Tongue (tissue), 3 donors: ENCODE measurements at places on chromosomes 7 and 10. TPM values are rescaled to one million over a fixed set of nuclear protein-coding genes. Genes with fewer than 3 reads are reported as not detected.
A peak's percentile ranks its signal among the peaks of the same experiment; 100 is the strongest.

Gene CREB3L2
- 35.6 TPM for total RNA-seq

DNA sequence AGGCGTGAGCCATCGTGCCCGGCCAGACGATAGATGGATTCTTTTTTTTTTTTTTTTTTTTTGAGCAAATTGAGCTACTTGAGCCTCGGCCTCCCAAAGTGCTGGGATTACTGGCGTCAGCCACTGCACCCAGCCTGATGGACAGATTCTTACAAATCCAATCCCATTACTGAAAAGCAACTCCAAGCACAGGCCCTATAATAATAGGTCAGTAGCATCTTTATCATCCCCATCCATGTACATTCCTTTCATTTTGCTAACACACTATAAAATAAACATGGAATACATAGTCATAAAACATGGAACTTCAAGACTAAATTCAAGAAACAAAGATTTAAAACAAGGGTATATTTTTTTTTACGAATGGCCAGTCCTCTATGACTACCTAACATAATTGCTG lies 16.0 kb upstream of the RSBN1L start:
- DNase-seq = no peak

GRCh38 chr7:45143616-45144015 lies 14.0 kb upstream of the RAMP3 start:
- no peak for DNase-seq

- no peak for DNase-seq
Measured at GRCh38 chr10:96747734-96748550, 27.6 kb upstream of the PIK3AP1 start.

Gene ASAH2
- 1.2 TPM for total RNA-seq

DNA sequence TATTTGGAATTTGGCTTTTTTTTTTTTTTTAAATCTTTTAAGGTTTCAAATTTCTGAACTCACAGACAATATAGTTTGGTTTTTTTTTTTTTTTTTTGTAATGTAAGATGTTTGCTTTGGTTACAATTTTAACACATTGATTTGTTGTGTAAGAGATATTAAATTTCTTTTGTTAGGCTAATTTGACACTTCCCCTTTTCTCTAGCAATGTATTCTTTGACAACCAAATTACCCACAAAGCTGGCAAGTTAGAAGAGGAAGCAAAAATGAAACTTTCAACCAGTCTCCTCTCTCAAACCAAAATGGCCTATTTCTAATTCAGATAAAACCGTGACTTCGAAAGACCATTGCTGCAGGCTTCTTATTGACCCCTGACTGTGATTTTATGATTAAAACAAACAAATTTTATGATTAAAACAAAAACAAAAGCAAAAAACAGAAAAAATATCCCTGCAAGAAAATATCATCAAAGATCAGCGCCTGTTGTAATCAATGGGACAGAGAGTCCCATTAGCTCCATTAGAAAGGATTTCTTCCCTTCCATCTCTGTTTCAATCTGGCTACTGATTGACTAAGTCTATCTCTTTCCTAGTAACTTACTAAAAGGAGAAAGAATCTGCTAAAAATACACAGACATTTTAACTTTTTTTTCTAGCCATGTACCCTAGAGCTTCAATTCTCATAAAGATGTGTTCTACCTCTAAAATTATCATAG lies 489.2 kb downstream of the MDFIC start:
- no peak for DNase-seq

DNA sequence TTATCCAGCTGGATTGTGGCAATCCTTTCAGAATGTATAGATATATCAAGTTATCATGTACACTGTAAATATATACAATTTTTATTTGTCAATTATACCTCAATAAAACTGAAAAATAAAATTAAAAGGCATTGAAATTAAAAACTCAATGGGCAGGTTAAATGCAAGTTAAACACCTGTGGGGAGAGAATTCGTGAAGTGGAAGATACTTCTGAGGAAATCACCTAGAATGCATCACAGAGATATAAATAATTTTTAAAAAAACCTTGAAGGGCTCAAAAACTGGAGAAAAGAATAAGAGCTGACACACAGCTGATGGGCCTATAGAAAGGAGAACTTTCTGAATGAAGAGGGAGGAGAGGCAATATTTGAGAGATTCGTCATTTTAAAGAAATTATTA lies 37.2 kb upstream of the DRGX start:
- no peak for DNase-seq

DNA sequence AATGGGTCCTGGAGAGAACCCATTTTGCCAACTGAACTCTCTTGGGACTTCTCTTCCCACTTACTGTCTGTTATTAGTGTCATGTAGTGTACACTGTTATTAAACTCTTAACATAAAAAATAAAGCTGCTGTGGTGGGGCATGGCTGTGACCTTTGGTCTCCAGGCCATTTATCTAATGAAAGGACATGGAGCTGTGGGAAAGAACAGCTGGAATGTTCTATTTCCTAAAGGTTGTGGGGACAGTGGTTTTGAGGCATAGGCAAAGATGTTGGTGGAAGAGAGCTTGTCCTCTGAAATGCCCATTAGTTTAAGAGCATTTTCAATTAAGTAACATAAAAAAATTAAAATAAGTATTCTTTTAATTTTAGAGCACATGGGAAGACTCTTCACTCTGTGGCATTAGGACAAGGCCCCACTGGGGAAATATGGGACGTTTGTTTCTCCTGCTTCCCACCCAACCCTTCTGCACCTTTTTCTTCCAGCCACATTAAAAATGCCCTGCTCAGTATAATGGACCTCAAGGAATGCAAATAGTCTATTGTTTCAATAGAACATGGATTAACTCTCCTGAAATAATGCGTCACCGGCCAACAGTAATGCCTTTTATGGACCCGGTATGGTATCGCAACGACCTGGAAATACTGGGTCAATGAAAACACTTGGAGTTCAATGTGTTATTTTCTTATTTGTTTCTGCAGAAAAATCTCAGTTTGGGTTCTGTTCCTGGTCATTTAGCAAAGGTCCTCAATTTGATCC lies 149.6 kb downstream of the BUB3 start:
- DNase-seq = no peak

- DNase-seq = peak; percentile 56
Measured at GRCh38 chr10:14740684-14741247, 33.9 kb downstream of the FAM107B start.

- no peak for DNase-seq
Measured at GRCh38 chr10:70124415-70124814, 8.2 kb downstream of the AIFM2 start.

- DNase-seq = peak; percentile 33
Measured at GRCh38 chr10:60905580-60905979, 38.4 kb downstream of the RHOBTB1 start.

Gene OPN1SW
- not detected for total RNA-seq

GRCh38 chr7:98755138-98755898 lies 114.5 kb downstream of the TMEM130 start:
- no peak for DNase-seq

GRCh38 chr7:125592331-125592730 lies 662.7 kb upstream of the POT1 start:
- DNase-seq = no peak

- no peak for DNase-seq
Measured at GRCh38 chr7:44574287-44574872, 672 bp upstream of the DDX56 start.

Gene LRRD1
- 0.21 TPM for total RNA-seq

DNA sequence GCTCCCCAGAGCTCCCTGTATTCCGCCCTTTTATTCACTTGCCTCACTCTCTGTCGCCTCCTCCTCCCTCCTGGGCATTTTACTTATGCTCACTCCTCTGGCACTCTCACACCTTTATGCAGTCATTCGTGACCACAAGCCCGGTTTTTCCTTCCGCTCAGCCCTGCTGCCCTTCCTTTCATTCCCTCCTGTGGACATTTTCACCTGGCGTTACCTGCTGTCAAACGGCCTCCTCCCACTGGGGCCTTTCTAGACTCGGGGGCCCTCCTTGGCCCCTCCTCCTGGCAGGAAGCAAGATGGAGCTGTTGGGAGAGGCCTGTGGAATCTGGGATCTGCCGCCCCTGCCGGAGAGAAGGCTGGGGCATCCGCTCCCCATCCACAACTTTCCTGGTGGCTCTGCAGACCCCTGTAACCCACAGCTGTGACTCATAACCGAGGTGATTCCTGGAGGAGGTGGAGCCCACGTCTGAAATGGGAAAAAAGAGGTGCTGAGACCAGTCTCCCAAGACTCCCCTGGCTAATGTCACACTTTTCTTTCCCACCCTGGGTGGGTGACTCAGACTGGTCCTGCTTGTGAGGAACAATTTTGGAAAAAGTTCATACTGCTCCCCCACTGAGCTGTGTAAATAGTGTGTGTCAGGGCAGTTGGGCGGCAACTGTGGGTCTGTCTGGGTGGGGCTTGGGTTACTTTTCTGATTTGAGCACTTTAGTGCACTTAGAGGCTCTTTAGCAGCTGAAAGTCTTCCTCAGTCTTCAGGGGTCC lies 1.2 kb downstream of the VCL start:
- peak; percentile 85 for DNase-seq

DNA sequence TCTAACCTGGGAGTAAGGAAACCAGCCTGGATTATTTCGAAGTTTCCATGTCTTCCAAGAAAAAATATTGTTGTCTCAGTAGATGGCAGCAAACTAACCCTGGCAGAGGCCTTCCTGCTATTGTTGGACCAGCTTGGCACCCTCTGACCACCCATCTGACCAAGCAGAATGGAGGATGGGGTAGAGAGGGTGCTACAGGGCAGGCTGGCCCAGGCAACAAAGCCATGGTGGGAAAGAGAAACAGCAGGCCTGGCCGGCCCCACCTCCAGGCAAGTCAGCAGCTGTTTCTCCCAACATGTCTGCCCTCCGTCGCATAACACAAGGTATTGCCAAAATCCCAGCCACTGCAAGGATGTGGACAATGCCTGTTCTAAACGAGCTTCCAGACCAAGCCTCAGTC lies 95.0 kb downstream of the FAM53B start:
- DNase-seq = peak; percentile 88

GRCh38 chr7:130491841-130492522 lies at the start of gene MEST:
Gene MEST, plus strand, starts transcription at chr7:130492085. Its CDS starts 229 bp downstream, at chr7:130492314.
- peak; percentile 90 for DNase-seq

Gene DNAJC12
- 8.2 TPM for total RNA-seq

Gene BICC1
- total RNA-seq = 32.5 TPM

DNA sequence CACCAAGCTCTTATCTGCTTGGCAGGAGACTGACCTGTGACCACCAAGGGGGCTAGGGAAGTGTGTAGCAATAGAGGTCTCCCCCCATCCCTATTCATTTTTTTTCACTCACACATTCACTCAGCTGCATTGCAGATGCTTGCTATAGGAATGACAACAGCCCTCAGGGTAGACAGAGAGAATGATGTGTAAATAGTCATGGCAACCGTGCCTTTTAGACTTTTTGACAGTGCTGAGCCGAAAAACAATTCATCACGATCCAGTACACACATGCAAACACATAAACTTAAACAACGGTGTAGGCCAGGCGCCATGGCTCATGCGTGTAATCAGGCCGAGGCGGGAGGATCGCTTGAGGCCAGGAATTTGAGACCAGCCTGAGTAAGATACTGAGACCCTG lies 7.6 kb upstream of the ELN start:
- DNase-seq = peak; percentile 73

DNA sequence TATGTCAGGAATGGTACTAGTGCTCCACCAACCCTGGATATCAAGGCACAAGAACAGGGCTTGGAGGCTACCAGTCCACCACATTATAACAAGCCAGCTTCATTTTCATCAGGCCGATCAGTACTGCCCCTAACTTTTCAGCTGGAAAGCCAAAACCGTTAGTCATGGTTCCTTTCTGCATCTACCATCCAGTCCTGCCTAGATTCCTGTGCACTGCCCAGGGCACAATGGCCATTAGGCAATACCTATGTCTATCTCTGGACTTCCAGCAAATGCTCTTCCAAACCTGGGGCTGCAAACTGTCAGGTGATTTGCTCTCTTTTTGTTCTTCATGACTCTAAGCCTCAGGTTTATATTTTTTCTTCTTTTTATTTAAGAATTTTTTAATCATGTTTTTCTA lies 937.7 kb downstream of the SORCS1 start:
- DNase-seq = no peak
